Stimulated activated CD8-positive, alpha-beta memory T cell treated with anti-CD3 and anti-CD28 coated beads, Interleukin-12 subunit alpha, Interleukin-12 subunit beta, amount 100 ng/mL, for 1 hour (primary cell): ENCODE measurements at places on chromosomes 7 and 10.

GRCh38 chr7:148408307-148408706 is 182.3 kb upstream of the C7orf33 start:
- DNase-seq = no peak

GRCh38 chr10:35546824-35547225 is 58.3 kb upstream of the GJD4 start:
- DNase-seq = no peak

DNA sequence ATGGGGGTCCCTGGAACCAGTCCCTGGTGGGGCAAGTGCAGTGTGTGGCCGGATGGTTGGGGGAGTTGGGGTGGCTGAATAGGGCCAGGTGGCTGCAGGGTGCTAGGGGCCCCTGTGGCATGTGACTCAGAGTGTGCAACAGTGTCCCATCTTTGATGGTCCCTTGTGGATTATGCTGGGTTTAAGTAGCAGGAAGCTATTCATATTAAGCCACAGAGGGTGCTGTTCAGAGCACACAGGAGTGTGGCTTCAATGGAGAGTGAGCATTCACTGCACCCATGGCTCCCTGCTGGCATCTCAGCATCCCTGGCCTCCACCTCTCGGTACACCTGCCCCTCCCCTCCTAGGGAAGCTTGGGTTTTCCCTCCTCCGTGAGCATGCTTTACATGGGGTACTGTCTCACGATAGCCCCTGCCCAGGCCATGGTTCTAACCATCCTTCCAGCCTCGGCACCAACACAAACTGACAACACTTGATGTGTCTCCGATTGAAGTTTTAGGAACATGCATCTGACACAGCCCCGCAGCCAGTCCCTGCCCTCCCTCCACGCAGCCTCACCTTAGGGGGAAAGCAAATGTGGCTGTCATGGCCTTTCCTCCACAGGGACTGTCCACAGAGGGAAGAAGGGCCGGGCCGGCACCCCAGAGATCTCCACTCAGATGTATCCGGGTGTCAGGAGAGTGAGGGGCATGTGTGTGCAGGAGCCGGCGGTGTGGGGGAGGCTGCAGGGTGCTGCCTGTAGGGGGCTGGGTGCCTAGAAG is 30.4 kb upstream of the PPIF start:
- DNase-seq = no peak

GRCh38 chr7:13106513-13106912 is 419.1 kb downstream of the ARL4A start:
- no peak for DNase-seq

DNA sequence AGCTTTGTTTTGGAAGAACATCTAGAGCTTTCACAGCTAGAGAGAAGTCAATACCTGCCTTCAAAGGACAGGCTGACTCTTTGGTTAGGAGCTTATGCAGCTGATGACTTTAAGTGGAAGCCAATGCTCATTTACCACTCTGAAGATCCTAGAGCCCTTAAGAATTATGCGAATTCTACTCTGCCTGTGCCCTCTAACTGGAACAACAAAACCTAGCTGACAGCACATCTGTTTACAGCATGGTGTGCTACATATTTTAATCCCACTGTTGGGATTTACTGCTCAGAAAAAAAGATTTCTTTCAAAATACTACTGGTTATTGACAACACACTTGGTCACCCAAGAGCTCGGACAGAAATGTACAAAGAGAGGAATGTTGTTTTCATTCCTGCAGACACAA is 57.3 kb downstream of the PALS2 start:
- no peak for DNase-seq

DNA sequence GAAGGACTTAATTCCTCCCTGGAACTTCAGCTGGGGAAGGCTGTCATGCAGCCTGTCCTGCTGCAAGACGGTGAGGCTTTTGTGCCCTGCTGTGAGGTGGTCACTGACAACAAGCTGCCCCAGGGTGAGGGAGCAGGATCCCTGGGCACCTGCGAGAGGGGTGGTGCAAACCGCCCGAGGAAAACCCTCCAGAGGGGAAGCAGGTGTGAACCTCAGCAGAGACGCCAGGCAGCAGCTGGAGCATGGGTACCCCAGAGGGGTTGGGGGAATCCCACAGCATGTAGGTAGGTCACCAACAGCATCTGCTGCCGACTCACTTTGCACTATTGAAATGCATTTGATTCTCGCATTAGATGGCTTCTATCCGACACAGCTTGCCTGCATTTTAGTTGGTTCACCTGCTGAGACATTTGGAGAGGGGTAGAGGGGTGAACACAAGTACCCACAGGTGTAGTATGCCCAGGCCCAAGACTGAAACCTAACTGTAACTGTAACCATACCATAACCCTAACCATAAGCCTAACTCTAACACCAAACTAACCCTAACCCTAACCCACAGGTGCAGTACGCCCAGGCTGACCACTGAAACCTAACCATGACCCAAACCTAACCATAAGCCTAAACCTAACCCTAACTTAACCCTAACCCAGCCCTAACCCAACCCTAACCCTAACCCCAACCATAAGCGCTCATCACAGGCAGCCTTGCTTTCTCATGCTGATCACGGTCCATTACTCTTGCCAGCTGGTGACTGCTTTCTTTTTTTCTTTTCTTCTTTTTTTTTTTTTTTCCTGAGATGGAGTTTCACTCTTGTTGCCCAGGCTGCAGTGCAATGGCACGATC is 85.9 kb downstream of the ELFN1 start:
- no peak for DNase-seq

GRCh38 chr10:565676-566075 is 123.8 kb downstream of the DIP2C start:
- no peak for DNase-seq

GRCh38 chr7:25149836-25150235 is 24.8 kb upstream of the CYCS start:
- DNase-seq = no peak

DNA sequence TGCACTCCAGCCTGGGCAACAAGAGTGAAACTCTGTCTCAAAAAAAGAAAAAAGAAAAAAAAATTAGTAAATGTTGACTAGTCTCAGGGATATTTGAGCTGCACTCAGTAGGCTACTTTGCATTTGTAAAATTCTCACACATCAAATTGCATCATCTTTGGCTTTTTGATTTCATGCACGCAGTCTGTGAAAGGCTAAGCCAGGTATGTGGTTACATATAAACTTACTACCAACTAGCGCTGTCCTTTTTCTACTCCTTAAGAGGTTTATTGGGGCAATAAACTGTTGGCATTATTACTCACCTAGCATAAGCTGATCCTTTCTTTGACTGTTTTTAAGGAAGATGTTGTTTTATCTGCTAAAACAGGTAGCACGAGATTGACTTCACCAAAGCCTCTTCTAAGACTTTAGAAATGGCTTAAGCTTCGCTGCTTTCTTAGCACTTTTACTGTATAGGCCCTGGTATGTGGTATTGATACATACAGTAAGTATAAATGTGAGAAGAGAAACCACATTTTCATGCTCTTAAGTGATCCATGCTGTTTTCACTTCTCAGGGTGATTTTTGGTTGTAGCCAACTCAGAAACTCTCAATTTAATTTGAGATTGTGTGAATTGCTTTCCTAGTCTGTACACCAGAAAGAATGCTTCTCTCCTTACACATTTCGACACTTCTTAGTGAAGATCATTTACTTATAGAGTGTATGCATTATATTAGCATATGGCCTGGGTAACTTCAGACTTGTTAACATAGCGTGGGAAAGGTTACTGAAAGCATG is 323.9 kb downstream of the AUTS2 start:
- no peak for DNase-seq

GRCh38 chr10:13788711-13789447 is 202.1 kb downstream of the PRPF18 start:
- no peak for DNase-seq

DNA sequence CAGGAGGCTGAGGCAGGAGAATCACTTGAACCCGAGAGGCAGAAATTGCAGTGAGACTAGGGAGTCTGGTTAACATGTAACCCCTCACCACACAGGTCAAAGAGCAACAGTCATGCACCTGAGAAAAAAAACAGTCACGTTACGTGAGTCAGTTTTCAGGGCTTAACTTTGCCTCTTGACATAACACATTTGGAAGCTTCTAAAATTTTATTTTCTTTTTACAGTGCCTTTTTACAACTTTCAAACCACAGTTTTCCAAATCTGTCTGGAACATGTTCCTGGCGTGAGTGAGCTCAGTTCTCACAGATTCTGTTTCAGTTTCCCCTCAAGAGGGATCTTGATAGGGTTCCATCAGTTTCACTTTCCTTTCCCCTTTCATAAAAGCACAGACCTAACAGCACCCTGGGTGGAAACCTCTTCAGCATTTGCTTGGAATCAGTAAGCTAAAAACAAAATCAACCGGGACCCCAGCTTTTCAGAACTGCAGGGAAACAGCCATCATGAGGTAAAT is 4.4 kb downstream of the IFIT3 start:
- DNase-seq = no peak

- DNase-seq = no peak
These were observed 69.3 kb downstream of the ETV1 start for GRCh38 chr7:13920053-13920697.

GRCh38 chr10:6386346-6386745 is 183.6 kb downstream of the PFKFB3 start:
- DNase-seq = no peak

DNA sequence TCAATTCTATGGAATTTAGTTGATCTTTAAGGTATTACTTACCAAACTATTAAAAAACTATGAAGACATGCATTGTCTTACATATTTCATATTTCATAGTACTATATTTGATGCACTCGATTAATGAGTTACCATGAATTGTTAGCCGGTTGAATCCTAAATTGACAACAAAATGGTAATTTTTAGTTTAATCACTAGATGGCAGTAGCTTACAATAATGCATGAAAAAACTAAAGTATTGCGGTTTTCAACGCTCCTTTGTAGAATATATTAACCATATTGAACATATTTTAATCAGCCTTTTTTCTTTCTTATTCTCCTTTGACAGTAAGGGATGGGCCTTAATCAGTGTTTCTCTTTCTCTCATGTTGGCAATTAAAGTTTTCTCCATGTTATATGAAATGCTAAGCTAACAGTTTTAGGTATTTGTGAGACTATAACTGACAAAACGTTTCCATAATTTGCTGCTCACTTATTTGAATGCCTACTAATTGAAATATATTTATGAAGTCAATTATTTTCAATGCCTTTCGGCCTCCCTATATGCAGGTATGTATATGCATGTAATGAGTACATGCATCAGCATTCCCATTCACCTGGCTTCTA is 48.5 kb upstream of the ARL4A start:
- no peak for DNase-seq

DNA sequence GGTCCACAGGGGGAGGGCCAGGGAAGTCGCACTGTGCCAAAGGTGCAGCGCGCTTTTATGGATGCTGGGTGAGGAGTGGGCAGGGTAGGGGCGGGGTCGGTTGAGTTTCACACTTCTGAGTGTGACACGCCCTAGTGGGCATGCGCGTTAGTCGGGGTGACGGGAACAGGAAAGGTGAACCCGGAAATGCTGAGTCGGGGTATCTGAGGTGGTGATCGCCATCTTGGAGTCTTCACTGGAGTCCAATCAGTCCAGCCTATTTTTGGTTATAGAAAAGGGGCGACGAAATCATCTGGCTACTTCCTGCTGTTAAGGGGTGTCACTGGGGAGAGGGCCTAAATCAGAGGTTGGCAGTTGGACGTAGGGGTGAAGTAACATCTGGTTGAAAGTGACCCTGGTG is 40.8 kb downstream of the ZNF138 start:
- no peak for DNase-seq

DNA sequence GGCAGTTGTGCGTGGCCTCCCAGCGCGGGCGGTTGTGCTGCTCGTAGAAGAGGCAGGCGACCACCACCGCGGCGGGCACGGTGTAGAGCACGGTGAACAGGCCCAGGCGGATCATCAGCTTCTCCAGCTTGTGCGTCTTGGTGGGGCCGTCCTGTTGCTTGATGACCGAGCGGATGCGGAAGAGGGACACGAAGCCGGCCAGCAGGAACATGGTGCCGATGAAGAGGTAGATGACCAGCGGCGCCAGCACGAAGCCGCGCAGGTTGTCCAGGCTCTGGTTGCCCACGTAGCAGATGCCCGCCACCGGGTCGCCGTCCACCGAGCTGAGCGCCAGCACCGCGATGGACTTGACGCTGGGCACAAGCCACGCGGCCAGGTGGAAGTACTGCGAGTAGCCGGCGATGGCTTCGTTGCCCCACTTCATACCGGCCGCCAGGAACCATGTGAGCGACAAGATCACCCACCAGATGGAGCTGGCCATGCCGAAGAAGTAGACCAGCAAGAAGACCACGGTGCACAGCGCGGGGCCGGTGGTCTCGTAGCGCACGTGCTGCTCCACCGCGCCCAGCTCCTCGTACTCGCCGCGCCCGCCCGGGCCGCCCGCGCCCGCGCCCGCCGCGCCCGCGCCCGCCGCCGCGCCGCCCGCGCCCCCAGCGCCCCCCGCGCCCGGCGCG is 2.2 kb downstream of the FZD8 start:
- no peak for DNase-seq

DNA sequence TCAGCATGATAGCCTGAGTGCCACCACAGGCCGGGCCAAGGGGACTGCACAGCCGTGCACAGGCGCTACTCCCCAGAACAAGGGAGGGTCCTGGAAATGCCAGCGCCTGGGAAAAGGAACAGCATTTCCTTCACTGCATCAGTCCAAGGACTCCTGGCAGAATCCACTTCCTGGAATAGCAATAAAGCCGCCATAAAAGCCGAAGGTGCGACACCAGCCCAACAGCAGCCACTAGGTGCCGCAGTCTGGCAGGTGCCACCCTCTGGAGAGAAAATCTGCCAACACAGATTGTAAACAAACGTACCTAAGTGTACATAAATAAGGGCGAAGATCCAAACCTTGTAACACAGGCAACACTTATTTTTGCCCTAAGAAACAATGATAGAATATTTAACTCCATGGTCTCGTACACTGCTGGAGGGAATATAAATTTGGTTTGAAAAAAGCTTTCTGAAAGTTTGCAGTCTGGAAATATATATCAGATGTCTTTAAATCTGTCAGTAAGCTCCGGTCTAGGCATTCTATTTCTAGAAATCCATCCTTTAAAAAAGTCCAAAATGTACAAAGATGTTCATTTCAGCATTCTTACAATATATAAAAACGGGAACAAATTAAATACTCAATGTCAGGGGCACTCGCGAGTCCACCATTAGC is 22.2 kb downstream of the VOPP1 start:
- DNase-seq = no peak

- no peak for DNase-seq
These were observed 19.4 kb downstream of the MMP21 start for GRCh38 chr10:125756196-125756595.

DNA sequence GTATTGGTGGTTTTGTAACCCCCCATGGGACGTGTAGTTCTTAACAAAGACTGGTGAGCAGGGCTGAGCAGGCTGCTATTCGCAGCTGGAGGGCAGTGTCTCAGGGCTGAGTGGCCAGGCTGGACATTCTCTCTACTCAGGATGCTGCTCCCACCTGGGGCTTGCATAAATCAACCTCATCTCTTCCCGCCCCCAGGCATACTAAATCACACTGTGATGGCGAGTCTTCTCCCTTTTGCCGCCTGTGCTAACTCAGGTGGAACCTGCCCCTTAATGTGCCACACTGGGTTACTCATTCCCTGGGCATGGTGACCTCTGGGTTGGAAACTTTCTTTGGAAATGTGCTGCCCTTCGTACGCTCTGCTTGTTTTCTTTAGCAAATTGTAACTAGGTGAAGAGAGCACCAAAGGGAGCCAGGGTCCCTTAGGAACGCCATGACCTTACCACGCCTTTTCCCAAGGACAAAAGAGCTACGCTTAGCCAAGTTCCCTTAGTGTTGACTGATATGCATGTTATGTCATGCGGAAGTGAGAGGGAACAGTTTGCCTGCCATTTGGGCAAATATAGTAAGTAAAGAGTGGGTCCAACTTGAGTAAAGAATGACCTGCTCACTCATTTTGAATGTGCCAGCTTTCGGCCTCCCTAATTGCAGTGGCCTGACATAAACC is 40.4 kb upstream of the COBL start:
- no peak for DNase-seq

GRCh38 chr7:53485354-53485753 is 449.9 kb downstream of the POM121L12 start:
- no peak for DNase-seq
